ENCODE measurements at places on chromosomes 16 and 17. TPM values are rescaled to one million over a fixed set of nuclear protein-coding genes. Genes with fewer than 3 reads are reported as not detected.

Gene C16orf92
- total RNA-seq: not detected

- DNase-seq: no peak
Measured at GRCh38 chr17:69503711-69504110, 89.2 kb downstream of the MAP2K6 start.

GRCh38 chr17:1890758-1891450 is 61.1 kb downstream of the RPA1 start:
- no peak for DNase-seq

GRCh38 chr17:59311051-59311468 is 20.4 kb upstream of the YPEL2 start:
- DNase-seq: no peak

GRCh38 chr17:29331708-29332085 is 37.7 kb upstream of the NUFIP2 start:
- no peak for DNase-seq

Gene ITGA2B
- total RNA-seq: 2.3 TPM

Gene MEOX1
- 11.6 TPM for total RNA-seq

Gene AOC2
- 0.42 TPM for total RNA-seq

DNA sequence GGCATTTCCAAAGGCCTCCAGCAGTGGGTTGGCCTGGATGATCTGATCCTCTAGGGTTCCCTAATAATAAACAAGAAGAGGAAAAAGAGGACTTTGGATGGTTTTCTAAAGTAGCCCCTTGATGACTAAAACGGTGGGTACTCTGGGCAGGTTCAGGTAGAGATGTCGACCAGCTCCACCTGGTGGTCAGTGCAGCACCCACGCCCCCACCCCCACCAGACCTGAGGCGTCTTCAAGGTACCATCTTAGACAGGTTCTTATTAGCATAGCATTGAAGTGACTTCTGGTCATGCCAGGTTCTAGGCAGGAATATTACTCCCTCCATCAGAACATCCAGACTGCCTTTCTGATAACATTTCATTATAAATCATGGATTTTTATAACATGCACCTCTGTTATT is 15.0 kb downstream of the MYH13 start:
- no peak for DNase-seq

- no peak for DNase-seq
Measured at GRCh38 chr16:56067406-56067805, 123.9 kb upstream of the GNAO1 start.
